M059J (cell line): ENCODE measurements at places on chromosomes 3 and 15. TPM values are rescaled to one million over a fixed set of nuclear protein-coding genes. Genes with fewer than 3 reads are reported as not detected.
A peak's percentile ranks its signal among the peaks of the same experiment; 100 is the strongest.

GRCh38 chr3:116863822-116864589 lies 154.4 kb downstream of the TUSC7 start:
- DNase-seq = peak; percentile 18

DNA sequence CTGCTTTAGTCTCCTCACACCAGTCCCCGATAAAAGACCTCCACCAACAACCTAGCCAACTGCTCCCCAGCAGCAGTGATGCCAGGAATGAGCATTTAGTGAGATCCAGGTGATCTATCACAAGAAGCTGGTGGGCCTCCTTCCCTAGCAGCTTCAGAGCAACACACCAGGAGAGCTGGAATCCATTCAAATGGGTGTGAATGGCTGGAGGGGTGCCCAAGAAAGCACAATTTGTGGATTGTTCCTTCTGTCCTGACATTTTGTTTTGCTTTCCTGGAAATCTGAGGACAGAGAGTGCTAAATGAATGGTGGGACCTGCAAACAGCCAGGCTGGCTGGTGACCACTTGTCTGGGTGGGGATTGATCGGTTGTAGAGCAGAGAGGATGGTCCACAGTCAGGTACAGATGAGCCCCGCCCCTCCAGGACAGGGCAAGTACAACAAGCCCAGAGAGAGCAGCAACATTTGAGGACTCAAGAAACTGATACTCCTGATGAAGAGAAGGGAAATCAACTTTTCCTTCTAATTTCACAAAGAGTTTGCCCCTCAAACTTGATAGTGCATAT lies 316.8 kb downstream of the VPS13C start:
- no peak for DNase-seq

GRCh38 chr15:31501536-31502157 lies 175.0 kb downstream of the KLF13 start:
- DNase-seq = no peak

- peak; percentile 75 for DNase-seq
These were observed 60.4 kb downstream of the PLAAT1 start for GRCh38 chr3:193301433-193301832.

DNA sequence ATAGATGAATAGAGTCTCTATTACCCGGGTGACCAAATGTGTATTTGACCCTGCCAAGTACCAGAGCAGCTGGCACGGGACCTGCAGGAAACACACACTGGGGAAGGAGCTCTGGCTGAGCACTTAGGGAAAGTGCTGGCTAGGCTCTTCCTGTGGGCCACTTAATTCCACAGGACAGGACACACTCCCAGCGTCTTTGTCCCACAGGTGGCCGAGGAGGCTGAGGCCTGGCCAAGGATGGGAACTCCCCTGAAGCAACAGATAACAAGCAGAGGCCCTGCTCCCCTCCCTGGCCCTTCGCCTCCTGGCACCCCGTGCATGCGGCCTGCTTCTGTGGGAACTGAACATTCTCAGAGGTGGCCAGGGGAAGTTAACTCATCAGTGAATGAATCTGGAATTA lies 180.8 kb downstream of the ATP10A start:
- DNase-seq = no peak

DNA sequence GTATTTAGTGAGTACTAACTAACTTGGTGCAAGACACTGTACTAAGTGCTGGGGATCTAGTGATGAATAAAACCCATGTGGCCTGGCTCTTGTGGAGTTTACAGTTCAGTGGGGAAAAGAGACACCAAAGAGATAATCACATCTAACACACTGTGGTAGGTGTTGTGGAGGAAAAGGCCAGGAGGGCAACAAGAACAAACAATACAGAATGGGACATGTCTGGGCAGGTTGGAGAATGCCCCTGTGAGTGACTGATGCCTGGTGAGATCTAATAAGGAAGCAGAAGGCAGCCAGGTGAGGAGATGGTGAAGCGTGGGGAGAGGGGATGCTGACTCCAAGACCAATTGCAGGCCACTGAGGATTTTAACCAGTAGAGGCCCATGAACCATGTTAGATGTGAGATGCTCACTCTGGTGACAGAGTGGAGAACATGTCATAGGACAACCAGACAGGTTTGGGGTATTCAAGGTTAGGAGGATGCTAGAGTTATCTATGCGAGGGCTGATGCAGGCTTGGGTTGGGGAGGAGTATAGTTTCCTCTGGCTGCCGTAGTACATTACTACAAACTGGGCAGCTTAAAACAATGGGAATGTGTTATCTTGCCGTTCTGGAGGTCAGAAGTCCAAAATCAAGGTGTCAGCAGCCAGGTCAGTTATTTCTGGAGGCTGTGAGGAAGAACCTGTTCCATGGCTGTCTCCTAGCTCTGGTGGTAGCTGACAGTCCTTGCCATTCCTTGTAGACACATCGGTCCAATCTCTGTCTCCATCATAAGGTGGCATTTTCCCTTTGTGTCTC lies 81.4 kb downstream of the ARNT2 start:
- no peak for DNase-seq

- no peak for DNase-seq
These were observed 789.8 kb downstream of the NAALADL2 start for GRCh38 chr3:175648899-175649298.

DNA sequence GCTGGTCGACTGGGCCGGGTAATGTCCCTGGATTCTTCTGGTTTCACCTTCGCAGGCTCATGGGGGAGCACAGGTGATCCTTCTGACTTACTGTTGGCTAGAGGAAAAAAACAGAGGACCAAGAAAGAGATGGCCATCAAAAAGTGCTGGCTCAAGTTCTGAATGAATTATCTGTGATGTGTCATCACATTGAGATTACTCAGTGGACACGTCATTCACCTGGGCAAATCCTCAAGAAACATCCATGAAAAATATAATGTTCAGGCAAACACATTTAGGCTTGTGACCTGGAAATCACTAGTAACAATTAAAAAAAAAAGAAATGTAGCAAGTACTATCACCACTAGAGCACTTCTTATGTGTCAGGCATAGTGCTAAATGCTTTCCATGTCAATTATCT lies 81.5 kb upstream of the SLC2A2 start:
- peak; percentile 87 for DNase-seq

DNA sequence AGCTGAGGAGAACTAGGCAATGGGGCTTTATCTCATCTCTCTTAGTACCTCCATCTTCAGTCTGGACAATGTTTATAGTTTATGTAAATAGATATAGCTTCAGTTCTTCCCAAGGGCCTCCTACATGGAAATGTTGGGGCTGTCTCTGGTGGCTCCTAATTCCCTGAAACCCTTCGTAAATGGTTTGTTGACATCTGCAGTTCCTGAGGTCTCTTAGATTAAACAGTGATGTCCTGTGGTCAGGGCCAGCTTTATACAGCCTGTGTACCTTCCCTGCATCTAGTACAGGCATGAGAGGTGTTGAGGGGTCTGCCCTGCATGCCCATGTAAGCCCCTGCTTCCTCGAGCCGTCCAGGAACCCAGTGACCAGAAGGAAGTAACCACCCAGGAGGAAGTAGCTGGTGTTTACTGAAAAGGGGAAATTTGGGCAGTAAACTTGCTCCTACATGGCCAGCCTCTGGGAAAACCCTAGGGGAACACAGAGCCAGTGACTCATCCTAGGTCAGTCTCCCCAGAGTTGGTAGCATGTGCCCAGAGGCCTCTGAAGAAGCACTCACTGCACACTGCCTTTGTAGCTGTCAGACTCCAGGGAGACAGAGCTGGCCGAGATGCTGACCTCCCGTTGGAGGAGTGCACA lies 4.7 kb upstream of the TBC1D2B start:
- DNase-seq = no peak

- DNase-seq = peak; percentile 10
These were observed 705 bp downstream of the NIPA2 start for GRCh38 chr15:22839046-22839695.

DNA sequence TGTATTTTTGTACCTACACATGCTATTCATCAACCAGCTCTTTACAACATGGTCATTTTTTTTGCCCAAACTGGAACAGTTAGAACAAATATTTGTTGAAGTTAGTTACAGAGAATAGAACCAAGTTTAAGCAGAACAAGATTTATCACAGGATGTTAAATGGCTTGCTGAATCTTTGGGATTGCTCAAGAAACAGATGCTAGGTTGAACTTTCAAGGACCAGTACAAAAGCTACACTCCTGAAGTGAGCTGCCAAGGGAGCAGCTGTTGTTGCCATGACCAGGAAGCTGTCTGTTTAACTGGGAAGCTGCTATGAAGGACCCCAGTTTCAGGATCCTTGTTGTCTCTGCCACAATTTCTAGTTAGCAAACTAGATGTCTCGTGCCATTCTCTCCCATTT lies 53.7 kb downstream of the ZIC1 start:
- no peak for DNase-seq

GRCh38 chr3:13932578-13933295 lies 52.9 kb upstream of the WNT7A start:
- DNase-seq = no peak

- no peak for DNase-seq
These were observed 94.9 kb downstream of the AKAP13 start for GRCh38 chr15:85475317-85475701.

FBXO40 gene
- not detected in 2 replicates for total RNA-seq

CHRM5 gene
- total RNA-seq = not detected in 2 replicates

TMEM108 gene
- 0.69 and 1.7 TPM in 2 replicates for total RNA-seq

FAM174B gene
- total RNA-seq = 19.9 and 20.1 TPM in 2 replicates

CCR1 gene
- 5.6 and 7.3 TPM in 2 replicates for total RNA-seq

CRBN gene
- total RNA-seq = 45.2 and 74.0 TPM in 2 replicates

GMNC gene
- total RNA-seq = 0.02 and 0.07 TPM in 2 replicates
